ENCODE measurements at places on chromosomes 1 and 21. TPM values are rescaled to one million over a fixed set of nuclear protein-coding genes. Genes with fewer than 3 reads are reported as not detected.
A peak's percentile ranks its signal among the peaks of the same experiment; 100 is the strongest.

The TCHHL1 gene
- not detected for total RNA-seq

The FLG2 gene
- not detected for total RNA-seq

The KRTAP12-2 gene
- total RNA-seq, result not detected

DNA sequence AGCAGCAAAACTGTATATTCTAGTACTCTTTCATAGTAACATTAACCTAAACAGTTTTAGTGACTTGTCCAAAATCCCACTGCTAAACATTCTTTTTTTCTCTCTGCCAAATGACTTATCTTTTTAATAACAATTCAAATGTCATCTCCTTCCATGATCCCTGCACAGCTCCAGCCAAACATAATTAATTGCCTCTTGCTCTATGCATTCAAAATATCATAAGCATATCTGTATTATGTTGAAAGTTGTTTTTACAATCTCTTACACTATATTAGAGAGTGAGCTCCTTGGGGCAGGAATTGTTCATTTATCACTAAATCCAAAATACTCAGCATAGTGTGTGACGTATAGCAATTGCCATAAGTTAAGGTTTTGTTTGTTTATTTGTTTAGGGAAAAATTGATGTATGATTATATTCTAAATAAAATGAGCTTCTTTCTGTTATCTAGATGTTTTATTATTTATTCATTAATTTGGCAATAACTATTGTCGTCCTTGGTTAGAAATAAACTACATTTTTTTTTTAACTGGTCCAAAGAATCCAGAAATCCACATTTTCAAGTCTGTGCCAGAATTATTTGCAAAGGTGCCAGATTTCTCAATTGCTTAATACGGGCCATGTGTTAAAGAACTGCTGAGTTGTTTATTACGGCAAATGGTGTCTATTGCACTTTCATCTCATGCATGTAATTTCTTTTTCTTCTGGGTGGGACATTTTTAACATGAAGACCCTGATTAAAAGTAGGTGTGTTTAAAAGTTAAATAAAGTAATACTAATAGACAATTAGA, 577.2 kb upstream of the ZRANB2 start:
- DNase-seq, result no peak

DNA sequence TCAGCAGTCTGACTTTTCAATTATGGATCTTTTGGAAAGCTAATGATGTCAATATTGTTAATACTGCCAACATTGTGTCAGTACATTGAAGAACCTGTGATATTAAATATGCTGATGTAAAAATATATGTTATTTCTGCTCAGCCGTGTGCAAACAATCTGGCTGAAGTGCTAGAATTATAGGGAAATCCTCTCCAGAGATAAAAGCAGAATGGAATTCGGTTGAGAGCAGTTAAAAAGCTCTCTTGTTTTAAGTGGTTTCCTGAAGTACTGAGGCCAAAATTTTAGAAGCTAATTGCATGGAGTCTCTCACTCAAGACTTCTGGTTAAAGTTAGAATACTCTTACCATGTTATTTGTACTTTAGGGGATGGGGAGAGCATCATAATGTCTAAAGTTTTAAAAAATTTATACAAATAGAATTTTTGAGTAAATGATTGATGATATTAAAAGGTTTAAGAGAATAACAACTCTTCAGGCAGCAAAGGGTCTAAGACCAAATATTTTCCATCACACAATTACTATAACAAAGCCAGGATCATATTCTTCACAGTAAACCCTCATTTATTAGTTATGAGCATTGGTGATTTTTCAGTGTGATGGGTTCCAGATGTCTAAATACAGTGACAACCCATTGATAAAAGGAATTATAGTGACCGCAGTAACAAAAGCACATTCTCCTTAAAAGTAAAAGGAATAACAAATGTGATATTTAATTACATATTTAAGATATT, 834.2 kb upstream of the CXADR start:
- DNase-seq, result no peak

GRCh38 chr1:44425341-44426082, 20.5 kb downstream of the RNF220 start:
- DNase-seq, result no peak

DNA sequence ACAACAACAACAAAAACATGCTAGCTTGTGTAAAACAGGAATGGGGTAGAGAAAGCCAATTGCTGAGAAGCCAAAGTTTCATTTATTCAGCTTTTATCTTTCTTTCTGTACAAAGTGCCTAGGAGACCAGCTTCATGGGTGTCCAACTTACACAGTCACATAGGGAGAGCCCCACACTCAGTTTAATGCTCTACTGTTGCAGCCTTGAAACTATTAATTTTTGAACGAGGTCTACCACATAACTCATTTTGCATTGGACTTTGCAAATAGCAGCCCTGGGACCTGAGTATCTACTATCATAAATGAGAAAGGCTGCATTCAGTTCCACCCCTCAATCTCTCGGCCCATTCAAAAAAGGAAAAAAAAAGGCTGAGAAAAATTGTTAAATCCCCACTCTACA, 98.8 kb downstream of the ZNF644 start:
- no peak for DNase-seq

DNA sequence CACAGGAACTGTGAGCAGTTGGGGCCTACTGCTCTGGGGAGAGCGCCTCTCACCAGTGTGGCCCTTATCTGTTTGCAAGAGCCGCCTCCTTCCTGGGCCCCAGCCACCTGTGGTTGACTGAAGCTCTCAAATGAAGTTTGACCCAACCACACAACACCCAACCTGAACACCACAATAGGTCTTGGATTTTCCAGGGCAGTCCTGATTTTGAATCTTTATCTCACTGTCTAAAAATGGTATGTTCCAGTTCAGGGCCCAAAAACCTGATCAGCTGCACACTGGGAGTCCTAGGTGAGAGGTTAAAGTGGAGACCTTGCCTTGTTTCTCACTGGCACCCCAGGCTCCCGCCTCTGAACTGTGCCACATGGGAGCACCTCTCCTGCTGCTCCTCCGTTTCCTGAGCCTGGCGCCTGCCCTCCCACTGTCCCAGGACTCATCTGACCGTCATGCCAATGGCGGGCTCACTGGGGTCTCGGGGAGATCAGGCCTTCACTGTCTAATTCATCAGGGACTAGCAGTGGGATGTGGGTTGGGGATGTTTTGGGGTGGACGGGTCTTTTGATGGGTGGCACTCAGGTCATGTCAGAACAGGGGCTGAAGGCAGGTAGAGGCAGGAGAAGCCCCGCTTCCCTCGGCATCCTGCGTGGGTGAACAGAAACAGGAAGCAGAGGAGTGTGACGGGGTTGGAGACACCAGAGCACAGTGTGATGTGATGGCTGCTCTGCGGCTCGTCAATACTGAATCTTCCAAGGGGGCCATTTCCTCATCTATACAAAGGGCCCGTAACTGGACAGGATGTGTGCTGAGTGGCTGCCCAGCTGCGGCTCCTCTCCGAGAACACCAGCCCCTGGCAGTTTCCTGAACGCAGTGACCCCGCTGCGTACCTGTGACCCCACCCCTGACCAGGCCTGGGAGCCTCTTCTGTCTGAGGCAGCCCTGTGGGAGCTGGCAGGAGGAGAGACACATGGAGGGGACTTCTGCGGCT, 59.6 kb upstream of the ITPKB start:
- no peak for DNase-seq

DNA sequence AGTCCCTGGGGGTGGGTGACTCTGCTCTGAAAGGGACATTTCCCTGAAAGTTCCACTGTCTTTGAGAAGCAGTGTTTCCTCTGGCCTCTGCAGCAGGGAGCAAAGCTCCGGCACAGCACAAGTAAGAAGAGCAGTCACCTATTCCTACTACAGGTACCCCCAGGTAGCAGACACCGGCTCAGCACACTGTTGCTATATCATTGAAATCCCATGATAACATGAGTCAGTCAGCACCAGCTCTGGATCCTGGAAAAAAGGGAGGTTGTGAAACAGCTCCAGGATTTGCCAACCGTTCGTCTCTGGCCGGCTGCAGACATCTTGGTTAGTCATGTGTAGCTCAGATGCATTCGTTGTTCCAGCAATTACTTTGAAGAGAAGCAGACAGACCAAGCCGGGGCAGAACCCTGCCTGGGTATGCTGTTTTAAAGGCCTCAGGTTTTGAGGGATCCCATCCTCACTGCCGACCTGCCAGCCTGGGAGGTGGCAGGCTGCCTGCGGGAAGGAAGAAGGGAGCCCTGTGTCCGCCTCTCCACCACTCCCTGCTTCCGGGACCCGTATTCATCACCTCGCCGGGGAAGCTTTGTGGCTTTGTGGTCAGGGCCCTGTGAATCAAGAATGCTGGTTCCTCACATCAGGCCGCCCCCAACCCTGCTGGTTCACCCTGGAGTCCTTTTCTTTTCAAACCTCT, 139.2 kb downstream of the CLIC6 start:
- DNase-seq, result peak; percentile 92

GRCh38 chr1:202501281-202501680, 152.8 kb downstream of the PPP1R12B start:
- DNase-seq, result peak; percentile 30

DNA sequence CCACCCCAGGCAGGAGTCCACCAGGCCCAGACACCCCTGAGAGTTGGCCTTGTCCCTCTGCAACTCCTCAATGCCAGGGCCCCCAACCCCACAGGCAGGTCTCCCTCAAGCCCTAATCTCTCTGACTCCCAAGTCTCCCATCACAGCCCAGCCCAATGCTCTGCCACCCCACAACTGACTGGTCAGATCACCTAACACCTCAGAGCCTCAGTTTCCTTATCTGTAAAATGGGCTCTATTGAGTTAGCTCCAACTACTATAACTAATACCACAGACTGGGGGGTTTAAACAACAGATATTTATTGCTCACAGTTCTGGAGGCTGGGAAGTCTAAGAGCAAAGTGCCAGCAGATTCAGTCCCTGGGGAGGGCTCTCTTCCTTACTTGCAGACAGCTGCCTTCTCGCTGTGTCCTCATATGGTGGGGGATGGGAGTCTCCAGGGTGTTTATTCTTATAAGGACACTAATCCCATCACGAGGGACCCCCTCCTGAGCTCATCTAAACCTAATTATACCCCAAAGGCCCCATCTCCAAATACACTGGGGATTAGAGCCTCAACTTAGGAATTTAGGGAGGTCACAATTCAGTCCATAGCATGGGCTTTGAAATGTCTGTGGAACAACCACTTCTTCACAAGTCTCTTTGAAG, 34.9 kb upstream of the ZC3H12A start:
- DNase-seq, result peak; percentile 12

Data from LHCN-M2 (cell line).